Mesothelial cell of epicardium (in vitro differentiated cells): ENCODE measurements at places on chromosomes 1 and 21. TPM values are rescaled to one million over a fixed set of nuclear protein-coding genes. Genes with fewer than 3 reads are reported as not detected.

S100A7 gene
- not detected in 3 replicates for total RNA-seq

OR6K6 gene
- not detected in 3 replicates for total RNA-seq

ASPM gene
- total RNA-seq = 17.6 to 18.1 TPM (median 17.7 TPM) in 3 replicates

WNT3A gene
- 0.09 to 0.16 TPM in 2 of 3 replicates, not detected in the other for total RNA-seq

SLC26A9 gene
- total RNA-seq = not detected in 3 replicates

KCND3 gene
- 0.31 to 0.47 TPM (median 0.42 TPM) in 3 replicates for total RNA-seq

VTCN1 gene
- total RNA-seq = 27.6 to 28.3 TPM (median 27.9 TPM) in 3 replicates

GJA8 gene
- not detected in 3 replicates for total RNA-seq

AMY1B gene
- not detected in 3 replicates for total RNA-seq

DEGS1 gene
- 53.9 to 55.6 TPM (median 55.4 TPM) in 3 replicates for total RNA-seq

MAPKAPK2 gene
- total RNA-seq = 59.0 to 60.2 TPM (median 59.1 TPM) in 3 replicates

OR2AK2 gene
- not detected in 3 replicates for total RNA-seq

SPATA46 gene
- not detected in 3 replicates for total RNA-seq

LCK gene
- total RNA-seq = 1.4 to 1.8 TPM (median 1.5 TPM) in 3 replicates

IFT25 gene
- total RNA-seq = 36.8 to 38.2 TPM (median 37.0 TPM) in 3 replicates
